ENCODE measurements at places on chromosomes 5 and 9. TPM values are rescaled to one million over a fixed set of nuclear protein-coding genes. Genes with fewer than 3 reads are reported as not detected.
A peak's percentile ranks its signal among the peaks of the same experiment; 100 is the strongest.

DNA sequence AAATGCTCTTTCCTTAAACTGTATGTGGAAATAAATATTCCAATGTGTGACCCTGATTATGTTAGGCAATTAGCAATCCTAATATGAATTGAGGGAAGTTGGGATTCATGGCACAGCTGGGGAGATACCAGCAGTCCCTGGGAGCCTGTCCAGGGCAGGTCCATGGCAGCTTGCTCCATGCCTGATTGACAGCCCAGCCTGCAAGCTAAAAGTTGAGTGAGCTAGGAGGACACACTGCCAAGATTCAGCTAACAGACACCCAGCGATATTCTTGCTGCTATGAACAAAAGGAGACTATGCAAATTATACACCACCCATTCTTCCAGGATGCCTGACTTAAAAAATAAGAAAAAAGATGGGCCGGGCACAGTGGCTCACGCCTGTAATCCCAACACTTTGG lies 6.2 kb downstream of the TGFBI start:
- DNase-seq, result no peak

- DNase-seq, result peak; percentile 62
Measured at GRCh38 chr5:90898326-90899013, 339.9 kb downstream of the ADGRV1 start.

DNA sequence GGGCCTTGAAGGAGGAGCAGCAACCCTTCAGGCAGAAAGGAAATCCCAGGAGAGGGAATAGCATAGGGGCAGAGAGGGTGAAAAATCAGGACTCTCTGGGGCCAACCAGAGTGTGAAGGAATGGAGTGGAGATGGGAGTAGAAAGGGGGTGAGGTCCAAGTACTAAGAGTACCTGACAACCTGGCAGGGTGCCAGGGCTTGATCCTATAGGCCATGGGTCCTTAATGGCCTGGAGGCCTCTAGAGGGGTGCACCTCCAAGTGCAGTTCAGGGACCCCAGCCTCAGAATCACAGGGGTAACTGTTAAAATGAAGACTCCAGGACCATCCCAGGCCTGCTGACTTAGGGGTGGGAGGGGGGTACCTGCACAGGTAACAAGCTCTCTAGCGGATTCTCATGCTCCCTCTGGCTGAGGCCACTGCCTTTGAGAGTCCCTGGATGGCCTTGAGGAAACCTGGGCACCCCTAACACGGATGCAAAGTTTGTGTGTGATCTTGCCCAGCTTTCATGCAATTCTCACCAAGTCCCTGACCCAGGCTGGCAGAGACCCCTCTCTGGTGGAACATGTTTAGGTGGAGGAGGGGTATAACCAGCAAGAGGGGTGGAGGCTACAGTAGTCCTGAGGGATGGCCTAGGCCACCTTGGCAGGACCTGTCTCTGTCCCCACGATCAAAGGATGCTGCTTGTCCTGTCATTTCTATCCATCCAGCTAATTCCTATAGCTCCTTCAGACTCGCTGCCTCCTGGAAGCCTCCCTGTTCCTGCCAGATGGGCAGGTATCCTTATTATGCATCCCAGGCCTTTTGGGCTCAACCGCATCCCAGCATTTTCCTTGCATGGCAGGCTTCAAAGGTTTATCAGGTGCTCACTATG lies 17.6 kb upstream of the CSF1R start:
- no peak for DNase-seq

SH2D3C gene
- not detected for total RNA-seq

PTGDS gene
- not detected for total RNA-seq

DBN1 gene
- 224 TPM for total RNA-seq

DNA sequence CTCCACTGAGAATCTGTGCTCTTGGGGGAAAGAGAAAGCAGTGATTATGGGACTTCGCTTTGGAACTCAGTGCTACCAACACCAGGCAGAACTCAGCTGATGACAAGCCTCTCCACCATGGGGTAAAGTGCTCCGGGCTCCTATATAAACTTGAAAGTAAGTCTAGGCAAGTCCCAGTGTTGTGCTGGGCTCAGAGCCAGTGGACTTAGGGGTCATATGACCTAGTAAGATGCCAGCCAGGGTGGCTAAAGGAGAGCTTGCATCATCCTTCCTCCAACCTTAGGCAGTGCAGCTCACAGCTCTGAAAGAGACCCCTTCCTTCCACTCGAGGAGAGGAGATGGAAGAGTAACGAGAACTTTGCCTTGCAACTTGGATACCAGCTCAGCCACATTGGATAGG lies 35.1 kb upstream of the FREM1 start:
- DNase-seq, result no peak

DNA sequence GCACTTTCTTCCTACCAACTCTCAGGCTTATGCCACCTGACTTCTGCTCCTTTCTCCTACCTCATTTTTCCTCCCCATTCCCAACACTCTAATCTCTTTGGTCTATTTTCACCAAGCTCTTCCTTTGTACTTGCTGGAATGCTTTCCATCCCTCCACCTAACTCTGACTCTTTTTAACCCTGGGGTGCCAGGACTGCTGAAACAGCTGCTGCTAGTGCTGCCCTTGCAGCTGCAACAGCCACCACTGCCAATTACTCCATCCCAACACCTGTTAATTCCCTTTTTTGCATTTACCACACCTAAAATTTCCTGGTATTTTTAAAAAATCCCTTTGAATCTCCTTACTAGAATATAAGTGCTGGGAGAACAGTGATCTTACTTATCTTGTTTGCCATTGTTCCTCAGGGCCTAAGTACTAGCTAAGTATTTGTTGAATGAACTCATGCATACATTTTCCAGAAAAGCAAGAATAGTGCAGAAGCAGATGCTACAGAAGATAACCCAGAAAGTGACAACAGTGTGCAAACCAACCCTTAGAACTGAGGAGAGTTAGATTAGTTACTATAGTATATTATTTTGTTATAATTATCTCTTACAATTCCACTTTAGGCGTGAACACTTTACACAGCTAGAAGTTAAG lies 11.5 kb downstream of the NADK2 start:
- no peak for DNase-seq

AHRR gene
- 33.7 TPM for total RNA-seq

DNA sequence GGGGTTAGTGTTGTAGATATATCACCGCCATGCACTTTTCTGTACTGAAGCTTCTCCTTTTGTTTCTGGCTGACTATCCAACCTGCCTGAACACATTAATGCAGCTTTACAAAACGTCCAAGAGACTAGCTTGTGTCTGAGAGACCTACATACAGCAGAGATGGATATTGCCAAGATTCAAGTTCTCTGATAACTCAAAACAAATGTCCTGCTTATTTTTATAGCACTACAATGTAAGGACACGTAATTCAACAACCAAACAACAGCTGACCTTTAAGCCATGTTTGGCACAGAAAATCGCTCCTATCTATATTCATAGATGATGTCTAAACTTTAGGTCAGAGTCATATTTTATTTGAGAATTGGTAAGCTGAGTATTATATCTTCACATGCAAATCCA lies 76.2 kb upstream of the NTRK2 start:
- no peak for DNase-seq

GRCh38 chr5:73367650-73368049 lies 80.9 kb downstream of the FOXD1 start:
- DNase-seq, result peak; percentile 47

GRCh38 chr9:13568841-13569601 lies 289.5 kb upstream of the MPDZ start:
- no peak for DNase-seq

CRB2 gene
- total RNA-seq, result not detected

ADAMTS12 gene
- total RNA-seq, result 10.1 TPM

- no peak for DNase-seq
Measured at GRCh38 chr5:134825212-134825611, 20.6 kb upstream of the C5orf24 start.

- peak; percentile 18 for DNase-seq
Measured at GRCh38 chr5:88452820-88453219, 184.2 kb upstream of the TMEM161B start.

IFNA16 gene
- total RNA-seq, result not detected

DNA sequence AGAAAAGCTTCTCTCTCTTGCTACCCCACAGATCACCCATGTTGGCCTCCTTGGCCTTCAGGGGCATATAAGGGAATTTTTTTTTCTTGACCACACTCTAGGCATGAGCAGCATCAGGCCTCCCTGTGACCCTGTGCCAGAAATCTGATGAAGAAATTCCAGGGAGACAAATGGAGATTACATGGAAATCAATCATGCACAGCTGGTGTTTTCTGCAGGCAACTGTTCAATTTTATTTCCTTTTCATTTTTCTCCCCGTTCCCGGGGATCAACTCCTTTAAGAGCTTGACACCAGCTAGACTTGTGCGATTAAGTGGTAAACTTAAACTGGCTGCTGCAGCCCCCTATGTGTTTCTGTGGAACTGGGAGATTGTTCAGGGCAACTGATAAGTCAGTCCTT lies 59.3 kb downstream of the GALNT10 start:
- DNase-seq, result no peak

GRCh38 chr5:151048526-151048925 lies 28.1 kb downstream of the GPX3 start:
- DNase-seq, result peak; percentile 30

DNA sequence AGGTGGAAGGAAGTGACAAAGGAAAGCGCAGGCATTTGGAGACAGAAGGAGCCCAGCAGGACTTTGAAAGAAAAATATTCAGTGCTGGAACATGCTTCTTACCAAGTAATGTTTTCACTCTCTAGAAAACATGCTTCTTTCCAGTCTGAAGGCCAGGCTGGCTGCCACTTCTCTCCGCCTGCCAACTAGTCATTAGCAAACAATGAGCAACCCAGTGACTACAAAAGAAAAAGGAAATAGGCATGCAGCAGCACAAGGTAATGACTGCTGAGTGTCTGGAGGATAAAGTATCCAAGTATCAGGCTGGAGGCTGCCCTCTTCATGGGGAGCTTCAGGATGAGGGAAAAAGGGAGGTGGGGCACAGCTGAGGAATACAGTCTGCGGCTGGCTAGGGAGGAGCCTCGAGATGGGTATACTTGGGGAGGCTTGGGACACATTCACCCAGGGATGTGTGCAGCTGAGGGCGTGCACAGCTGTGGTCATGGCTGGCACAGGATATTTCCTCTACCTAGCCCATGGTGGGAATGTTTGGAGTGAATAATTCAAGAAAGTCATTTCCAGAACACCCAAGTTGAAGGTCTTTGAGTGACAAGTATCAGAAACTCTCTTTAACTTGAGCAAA lies 161.5 kb upstream of the KIF2A start:
- DNase-seq, result peak; percentile 68

TDRD7 gene
- 8.9 TPM for total RNA-seq

DNA sequence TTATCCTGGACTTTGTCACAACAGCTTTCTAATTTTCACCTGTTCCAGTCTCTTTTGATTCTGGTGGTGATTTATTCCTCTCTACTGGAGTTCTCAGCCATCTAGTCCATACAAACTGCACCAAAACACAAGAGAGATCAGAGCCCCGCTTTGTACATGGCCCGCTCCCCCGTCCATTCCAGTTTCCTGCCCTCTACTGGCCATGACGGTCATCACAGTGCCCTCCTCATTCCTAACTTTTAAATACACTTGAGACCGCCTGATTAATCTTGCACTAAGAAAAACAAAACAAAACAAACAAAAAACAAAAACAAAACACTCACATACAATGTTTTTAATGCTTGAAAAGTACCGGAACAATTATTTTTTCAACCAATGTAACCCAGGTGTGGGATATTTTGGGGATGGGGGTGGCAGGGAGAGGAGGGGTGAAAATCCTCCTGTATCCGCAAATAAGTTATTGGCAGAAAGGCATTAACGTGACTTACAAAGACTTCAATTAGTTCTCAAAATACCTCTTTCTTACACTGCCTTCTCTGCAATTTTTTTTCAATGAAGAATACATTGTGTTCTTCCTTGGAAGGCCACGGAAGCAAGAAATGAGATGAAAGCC lies 84.8 kb upstream of the PAM start:
- DNase-seq, result peak; percentile 59

DNA sequence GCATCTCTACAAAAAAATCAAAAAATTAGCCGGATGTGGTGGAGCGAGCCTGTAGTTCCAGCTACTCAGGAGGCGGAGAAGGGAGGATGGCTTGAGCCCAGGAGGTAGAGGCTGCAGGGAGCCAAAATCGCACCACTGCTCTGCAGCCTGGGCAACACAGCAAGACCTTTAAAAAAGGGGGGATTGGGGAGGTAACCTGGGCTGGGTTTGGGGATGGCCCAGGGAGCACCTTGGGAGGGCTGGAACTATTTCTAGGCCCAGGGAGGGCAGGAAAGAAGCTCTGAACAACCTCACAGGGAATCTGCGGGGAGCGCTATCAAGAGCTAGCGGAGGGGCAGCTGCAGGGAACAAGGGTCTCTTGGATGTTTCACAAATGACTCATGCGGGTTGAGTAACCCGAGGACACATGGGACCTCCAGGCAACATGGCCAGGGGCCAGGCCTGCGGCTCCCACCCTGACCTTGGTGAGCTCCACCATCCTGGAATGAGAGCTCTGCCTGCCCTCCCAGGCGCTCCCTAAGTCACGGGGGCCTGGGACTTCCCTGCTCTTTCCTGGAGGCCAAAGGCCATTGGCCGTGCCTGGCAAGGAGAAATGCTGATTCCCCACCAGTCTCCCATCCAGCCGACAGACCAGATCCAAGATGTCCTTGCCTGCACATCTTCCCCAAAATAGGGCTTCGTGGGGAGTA lies 23.4 kb downstream of the SARDH start:
- DNase-seq, result no peak

DNA sequence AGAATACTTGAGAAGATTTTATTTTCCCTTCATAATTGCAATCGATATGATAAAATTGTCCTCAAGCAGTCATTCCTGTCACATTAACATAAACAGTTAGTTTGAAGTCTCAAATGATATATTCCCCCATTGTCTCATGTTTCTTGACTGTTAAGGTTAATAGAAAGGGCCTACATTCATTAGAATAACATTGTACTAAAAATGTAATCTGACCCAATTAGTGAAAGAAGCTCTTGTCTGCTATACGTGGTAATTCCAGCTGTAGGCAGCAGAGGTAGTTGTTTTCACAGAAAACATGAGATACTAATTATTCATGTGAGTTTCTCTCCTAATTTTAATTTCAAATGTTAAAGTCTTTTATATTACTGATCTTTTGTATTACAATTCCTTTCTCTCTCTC lies 25.9 kb upstream of the AP3B1 start:
- DNase-seq, result peak; percentile 64

AGXT2 gene
- not detected for total RNA-seq

- DNase-seq, result no peak
Measured at GRCh38 chr9:134908524-134909309, 9.0 kb downstream of the FCN1 start.

NEURL1B gene
- 0.38 TPM for total RNA-seq

IL33 gene
- total RNA-seq, result 4.7 TPM

DNA sequence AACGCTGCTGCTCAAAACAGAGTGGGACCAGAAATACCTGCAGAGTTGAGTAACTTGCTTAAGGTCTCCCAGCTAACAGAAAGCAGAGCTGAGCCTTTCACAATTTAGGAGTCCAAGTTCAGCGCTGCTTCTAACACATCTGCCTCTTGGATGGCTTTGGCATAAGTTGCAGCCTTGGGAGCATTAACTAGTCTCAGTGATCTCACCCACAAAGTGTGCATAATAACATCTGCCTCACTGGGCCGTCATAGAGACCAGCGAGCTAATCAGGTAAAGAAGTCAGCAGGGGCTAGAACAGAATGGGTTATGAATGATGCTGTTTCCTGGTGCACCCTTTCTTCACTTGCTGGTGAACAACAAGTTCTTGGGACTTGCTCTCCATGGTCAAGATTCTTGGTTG lies 36.5 kb downstream of the WWC1 start:
- DNase-seq, result peak; percentile 83
